Stimulated activated CD4-positive, alpha-beta T cell treated with anti-CD3 and anti-CD28 coated beads, Interleukin-15, amount 100 ng/mL, for 1 hour (primary cell): ENCODE measurements at places on chromosomes 2 and 18.

DNA sequence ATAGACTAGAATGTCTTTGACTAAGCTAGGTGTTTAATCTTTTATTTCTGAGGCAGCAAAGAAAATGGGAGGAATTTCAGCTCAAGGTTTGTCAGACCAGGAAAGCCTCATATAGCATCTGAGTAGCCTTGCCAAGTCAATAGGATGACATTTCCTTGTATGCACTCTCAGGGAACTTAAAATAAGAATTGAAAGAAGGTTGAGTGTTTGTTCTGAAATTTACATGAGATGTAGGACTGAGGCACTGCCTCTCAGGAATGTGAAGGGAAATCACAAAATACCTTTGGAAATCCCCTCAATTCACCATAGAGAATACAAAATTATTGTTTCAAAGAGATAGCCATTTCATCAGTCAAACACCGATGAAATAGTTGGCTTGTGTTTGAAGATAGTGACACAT, 392.0 kb upstream of the NRP2 start:
- no peak for DNase-seq

- no peak for DNase-seq
Observed at GRCh38 chr2:222336442-222336841, 37.6 kb upstream of the PAX3 start.

GRCh38 chr2:134726645-134727044, 7.8 kb upstream of the TMEM163 start:
- DNase-seq, result no peak

- DNase-seq, result no peak
Observed at GRCh38 chr18:22546905-22547570, 129.3 kb upstream of the CTAGE1 start.

- DNase-seq, result no peak
Observed at GRCh38 chr2:152421521-152422370, 86.8 kb downstream of the FMNL2 start.

DNA sequence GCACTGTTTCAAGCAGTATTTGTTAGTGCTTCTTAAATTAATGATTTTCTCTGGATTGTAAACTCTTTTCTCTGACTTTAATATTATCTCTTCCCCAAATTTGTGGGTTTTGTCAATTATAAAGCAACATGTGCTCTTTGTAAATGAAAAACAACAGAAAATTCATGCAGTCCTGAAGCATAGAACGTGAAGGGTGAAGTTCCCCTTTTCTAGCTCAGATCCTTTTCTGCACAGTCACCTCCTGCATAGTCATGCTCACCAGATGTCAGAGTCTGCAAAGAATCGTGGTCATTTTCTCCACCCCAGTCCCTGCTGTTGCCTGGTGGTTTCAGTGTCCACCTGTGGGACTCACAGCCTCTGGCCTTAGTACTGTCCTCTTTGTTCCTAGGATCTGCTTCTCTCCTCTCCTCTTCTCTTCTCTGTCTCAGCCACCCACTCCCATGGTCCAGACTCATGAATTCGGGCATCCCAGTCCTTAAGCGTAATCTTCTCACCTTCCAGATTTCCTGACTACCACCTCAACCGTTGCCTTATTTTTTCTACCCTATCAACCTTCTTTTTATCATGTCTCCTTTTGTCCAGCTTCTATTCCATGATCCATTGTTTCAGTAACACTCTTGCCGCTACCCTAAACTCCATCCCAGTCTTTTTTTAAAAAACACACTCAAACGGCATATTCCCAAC, 229.1 kb downstream of the RTP5 start:
- DNase-seq, result no peak

DNA sequence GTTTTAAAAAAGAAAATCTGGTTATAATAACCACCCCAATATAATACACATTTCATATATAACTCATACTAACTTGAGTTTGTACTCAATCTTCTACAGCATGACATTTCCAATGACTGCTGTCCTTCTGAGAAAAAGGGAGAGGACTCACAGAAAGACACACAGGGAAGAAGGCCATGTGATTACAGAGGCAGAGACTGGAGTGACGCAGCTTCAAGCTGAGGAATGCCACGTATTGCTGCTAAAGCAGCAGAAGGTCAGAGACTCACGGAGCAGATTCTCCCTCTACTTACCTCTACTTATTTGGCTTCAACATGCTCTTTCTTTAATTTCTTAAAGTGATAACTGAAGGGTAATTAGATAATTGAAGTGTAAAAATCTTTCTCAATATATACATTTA, 753.5 kb upstream of the PKDCC start:
- no peak for DNase-seq

- DNase-seq, result no peak
Observed at GRCh38 chr18:13517369-13517768, 209.0 kb downstream of the FAM210A start.

DNA sequence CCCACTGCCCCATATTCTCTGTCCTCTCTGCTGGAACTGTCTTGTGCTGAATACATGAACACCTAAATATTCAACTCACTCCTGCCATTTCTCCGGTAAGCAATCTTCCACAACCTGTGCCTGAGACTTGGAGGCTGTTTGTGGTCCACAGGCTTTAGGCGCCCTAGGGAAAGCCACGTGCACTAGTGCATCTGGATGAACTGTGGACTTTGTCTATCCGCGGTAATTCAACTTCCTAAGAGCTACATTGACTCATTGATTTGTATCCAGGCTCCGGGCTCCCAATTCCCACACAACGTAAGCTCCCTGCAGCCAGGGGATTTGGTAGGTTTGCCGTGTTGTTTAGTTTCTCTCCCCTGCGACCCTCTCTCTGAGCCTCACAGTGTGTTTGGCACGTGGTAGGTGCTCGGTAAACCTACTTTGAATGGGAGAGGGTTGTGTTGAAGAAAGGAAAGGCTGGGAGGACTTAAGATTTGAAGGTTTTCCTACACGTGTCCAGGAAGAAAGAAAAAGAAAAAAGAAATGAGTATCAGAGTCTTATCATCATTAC, 718.2 kb downstream of the DPP10 start:
- no peak for DNase-seq

DNA sequence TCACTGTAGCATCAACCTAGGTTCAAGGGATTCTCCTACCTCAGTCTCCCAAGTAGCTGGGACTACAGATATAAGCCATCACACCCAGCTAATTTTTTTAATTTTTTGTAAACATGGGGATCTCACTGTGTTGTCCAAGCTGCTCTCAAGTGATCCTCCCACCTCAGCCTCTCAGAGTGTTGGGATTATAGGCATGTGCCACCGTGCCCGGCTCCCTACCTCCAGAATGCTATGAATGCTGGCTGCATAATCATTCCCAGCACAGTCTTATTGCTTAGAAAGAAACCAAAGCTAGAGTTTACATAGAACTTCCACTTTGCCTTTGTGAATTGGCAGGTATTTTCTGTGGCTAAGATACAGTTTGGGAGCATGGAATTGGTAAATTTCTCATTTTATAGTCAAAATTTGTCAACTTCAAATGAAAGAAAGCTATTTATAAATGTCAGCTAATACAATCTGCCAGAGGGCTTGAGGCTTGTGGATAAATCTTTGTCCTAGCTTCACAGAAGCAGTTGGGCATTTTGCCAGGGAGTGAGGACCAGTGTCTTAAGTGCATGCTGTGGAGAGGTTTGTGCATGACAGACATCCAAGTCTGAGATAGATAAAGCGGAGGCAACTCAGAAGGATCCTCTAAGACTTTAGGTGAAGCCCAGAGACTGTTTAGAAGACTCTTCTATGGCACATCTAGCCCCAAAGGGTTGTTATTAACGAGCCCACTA, 175.4 kb downstream of the ANTXR1 start:
- no peak for DNase-seq

DNA sequence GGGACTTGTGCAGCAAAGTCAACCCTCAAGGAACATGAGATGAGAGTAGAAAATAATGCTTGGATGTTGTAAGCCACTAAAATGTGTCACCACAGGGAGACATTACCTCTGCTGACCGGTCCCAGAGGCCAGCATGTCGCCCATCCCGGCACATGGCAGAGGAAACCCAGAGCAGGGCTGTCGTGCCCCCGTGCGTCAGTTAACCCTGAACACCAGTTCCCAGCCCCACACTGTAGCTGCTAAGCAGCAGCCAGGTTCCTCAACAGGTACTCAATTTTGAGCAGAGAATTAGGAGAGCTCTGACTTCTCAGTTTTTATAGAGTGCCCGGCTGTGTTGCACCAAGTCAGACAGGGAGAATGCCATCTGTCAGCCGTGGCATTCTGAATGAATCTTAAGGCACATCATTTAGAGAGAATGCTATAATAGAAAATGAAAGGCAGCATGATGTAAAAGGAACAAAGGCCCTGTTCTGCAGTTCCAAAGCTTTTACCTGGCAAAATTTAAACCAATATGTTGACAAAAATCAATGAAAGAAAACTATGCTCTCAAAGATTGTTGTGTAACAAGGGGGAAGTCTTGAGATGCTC, 307.9 kb downstream of the METTL4 start:
- DNase-seq, result no peak

GRCh38 chr18:7859122-7859521, 292.0 kb downstream of the PTPRM start:
- DNase-seq, result no peak

GRCh38 chr2:8154270-8154669, 527.6 kb upstream of the ID2 start:
- DNase-seq, result no peak

- no peak for DNase-seq
Observed at GRCh38 chr2:238789317-238789806, 58.5 kb upstream of the TWIST2 start.

DNA sequence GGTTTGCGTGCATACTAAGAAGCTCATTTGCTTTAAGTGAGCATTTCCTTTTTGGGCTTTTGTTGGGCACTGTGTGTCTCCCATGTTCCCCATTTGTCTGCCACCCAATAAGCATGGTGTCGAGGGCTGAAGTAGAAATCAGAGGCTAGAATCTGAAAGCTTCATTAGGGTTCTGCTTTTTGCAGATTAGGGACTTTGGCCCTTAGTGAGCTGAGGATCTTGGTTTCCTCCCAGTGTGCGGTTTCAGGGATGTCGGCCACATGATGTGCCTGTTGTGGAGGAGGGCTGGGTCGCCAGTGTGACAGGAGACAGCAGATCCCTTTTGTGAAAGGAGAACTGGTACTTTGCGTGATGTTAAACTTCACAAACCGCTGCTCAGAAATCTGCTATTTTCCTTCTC, 41.1 kb downstream of the PLEKHB2 start:
- DNase-seq, result no peak

- DNase-seq, result no peak
Observed at GRCh38 chr2:96253006-96253405, 12.8 kb downstream of the TMEM127 start.

DNA sequence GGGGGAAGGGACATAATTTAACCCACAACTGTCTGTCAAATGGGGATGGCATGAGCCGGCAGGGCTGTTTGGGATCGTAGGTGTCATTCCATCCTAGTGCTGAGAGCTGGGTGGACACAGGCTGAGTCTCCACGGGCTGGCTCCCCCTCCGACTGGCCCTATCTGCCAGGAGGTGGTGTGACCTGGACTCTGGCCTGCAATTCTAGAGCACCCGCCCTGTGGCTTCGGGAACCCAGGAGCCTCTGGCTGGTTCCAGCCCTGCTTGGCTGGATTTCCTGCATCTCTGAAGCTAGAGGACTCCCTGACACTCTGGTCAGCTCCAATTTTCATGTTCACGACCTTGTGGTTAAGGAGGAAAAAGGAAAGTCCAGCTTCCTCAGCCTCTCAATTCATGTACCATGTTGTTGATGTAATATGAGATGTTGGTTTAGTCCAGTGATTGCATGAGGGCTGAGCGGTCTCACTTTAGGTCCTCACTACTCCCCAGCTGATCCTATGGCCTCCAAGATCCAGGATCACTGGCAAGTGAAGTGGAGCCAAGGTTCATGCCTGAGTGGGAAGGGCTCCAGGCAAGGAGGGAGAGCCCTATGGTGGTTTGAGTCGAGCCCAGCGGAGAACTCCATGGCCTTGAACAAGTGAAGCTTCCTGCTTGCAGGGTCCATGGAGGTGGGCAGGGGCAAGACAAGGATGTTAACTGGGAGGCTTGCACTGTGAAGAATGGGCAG, 169.1 kb downstream of the NDUFA10 start:
- no peak for DNase-seq

DNA sequence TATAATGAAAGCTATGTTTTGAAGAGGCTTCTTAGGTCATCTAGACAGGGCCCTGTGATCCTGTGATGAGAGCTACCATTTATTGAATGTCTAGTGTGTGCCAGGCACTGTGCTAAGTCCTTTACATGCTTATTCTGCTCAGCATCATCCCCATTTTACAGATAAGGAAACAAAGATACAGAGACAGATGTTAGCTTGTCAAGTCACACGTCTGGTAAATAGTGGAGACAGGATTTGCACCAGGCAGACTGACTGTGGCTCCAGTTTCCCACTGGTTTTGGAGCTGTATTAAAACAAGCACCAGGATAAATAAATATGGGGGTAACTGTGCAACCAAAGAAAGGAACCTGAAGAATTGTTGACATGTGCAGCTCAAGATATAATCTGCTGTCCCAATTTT, 19.2 kb upstream of the EML6 start:
- DNase-seq, result no peak

GRCh38 chr2:100812116-100812515, 7.8 kb upstream of the NPAS2 start:
- DNase-seq, result no peak

DNA sequence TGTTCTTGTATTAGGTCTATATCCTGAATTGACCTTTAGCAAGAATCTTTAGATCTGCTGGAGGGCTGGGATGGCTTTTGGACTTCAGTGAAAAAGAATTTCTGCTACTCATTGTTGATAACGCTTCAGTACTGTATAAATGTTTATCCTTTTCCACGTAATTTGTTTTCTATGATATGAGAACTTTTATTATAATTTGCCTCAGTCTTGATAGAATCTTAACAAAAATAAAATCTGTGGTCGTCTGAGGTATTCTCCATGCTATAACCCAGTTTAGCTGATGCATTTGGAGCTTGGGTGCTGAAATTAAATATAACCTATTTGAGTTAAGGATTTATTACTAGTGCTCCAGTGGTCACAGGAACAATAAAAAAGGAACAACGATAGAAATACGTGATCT, 71.1 kb downstream of the ACTR3 start:
- no peak for DNase-seq

DNA sequence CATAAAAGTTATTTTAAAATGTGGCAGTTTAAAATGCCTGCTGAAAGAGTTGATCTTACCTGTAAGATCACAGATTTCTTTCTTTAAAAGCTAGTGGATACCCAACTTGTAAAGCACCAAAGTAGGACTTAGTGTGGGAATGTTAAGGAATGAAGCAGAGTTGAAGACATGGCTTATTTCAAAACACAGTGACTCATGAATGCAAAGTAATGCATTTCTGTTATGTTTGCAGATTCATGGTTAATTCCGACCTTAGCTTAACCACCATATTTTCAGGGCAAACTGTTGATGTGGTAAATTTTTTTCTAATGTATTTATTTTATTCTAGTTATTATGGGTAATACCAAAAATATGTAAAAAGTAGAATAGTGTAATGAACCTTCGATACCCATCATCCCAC, 206.8 kb upstream of the FOSL2 start:
- DNase-seq, result no peak

- no peak for DNase-seq
Observed at GRCh38 chr2:219658196-219658846, 30.9 kb downstream of the SLC4A3 start.

DNA sequence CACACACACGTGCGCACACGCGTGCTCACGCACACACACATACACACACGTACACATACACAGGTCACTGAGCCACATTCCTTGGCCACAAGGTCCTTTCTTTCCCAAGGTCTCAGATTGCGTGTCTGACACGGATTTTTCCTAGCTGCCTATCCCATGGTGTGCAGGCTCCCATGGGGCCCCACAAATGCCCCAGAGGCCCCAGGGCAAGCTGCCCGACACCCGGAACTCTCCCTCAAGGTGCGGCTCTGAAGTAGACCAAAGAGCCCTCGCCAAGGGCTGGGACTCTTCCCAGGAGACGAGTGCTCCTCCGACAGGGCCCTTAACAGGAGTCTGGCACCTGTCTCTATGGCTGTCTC, 46.7 kb downstream of the SDC1 start:
- no peak for DNase-seq

GRCh38 chr2:215601990-215602721, 166.3 kb upstream of the FN1 start:
- no peak for DNase-seq
